Effector CD4-positive, alpha-beta T cell (primary cell): ENCODE measurements at places on chromosomes 6 and 20.

GRCh38 chr6:21985904-21986303 is 310.9 kb downstream of the PRL start:
- no peak for DNase-seq

GRCh38 chr20:2706688-2707352 is 14.2 kb downstream of the EBF4 start:
- DNase-seq, result no peak

- DNase-seq, result no peak
Observed at GRCh38 chr20:54525916-54526590, 50.7 kb downstream of the DOK5 start.

GRCh38 chr6:134020071-134020470 is 32.4 kb downstream of the SLC2A12 start:
- no peak for DNase-seq

DNA sequence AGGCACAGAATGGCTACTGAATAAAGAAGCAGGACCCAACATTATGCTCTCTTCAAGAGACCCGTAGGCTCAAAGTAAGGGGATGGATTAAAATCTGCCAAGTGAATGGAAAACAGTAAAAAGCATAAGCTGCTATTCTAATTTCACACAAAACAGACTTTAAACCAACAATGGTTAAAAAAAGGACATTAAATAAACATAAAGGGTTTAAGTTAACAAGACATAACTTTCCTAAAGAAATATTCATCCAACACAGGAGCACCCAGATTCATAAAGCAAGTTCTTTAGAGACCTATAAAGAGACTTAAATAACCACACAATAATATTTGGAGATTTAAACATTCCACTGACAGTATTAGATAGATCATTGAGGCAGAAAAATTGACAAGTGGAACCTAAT is 624.5 kb downstream of the RFPL4B start:
- DNase-seq, result no peak

GRCh38 chr6:122484760-122485159 is 13.2 kb upstream of the SERINC1 start:
- no peak for DNase-seq

DNA sequence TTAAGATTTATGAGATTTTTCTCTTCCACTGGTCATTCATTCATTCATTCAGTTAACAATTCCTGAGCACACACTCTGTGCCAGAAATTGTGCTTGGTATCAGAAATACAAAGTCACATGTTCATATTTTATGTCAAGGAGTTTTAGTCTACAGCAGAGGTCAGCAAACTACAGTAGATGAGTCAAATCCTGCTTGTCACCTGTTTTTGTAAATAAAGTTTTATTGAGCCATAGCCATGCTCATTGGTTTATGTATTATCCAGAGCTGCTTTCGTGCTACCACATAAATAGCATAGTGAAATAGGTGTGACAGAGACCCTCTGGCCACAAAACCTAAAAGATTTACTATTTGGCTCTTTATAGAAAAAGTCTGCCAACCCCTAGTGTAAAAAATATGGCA is 46.8 kb downstream of the THEMIS start:
- no peak for DNase-seq

DNA sequence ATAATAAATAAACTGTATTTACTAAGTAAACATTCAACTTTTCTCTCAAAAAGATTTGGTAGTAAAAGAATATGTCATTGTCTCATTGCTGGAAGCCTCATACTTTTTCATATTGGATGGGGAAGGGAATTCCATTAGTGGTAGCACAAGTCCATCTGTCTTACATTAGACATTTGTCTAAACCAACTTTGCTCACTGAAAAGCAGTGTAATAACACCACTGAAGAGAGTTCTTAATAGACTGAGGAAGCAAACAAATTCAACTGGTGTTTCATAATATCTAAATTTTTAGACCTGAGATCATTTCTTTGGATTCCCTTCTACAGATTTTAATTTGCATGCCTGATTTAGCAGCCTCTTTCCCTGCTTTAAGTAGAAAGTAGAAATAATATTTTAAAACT is 62.7 kb downstream of the PLCB1 start:
- no peak for DNase-seq

- no peak for DNase-seq
Observed at GRCh38 chr6:144063246-144063743, 32.1 kb downstream of the SF3B5 start.

GRCh38 chr6:159899994-159900745 is 9.4 kb downstream of the MAS1 start:
- no peak for DNase-seq

DNA sequence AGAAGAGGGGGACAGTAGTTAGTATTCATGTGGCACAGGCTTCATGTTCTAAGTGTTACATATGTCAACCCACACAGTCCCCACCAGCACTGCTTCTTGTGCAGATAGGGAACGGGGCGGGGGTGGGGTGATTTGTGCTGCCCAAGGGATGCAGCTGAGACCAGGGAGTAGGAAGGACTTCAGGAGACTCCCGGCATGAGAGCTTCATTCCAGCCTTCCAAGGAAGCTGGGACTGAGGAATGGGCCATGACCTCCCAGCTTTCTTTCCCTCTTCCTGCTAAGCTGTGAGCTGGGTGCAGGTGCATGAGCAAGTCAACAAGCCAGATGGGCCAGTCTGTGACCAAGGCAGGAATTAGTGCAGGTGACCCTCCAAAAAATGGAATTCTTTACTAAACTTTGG is 9.2 kb downstream of the BEND3 start:
- DNase-seq, result no peak

DNA sequence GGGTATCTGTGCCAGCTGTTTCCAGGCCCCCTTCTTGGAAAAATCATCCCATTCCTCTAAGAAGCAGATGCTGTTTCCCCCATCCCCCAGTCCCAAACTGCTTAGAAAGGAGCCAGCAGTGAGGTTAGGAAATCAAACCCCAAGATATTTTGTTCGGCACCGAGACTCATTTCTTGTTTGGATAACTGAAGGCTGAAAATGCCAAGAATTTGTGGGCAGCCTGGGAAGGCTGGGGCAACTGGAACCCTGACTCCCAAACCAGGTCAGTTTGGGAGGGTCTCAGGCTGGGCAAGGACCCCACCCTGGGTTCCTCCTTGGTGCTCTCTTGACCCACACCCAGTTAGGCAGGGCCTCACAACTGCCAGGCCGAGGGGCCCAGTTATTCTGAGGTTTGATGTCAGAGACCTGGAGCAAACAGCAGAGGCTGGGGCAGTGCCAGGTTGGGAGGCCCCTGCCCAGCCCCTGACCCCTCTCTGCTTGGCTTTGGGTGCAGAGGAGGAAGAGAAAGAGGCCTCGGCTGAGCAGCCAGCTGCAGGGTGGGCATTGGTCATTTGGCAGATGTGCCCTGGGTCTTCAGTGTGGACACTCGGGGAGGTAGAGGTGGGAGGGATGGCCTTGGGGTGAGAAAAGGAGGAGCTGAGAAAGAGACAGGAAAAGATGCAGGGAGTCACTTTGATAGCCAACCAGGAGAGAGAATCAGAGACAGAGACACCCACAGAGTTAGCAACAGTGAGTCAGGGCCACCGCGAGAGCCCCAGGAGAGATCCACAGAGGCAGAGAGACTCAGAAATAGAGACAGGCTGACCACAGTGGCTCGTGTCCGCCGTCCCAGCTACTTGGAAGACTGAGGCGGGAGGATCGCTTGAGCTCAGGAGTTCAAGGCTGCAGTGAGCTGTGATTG is 5.0 kb downstream of the ANGPT4 start:
- DNase-seq, result no peak

DNA sequence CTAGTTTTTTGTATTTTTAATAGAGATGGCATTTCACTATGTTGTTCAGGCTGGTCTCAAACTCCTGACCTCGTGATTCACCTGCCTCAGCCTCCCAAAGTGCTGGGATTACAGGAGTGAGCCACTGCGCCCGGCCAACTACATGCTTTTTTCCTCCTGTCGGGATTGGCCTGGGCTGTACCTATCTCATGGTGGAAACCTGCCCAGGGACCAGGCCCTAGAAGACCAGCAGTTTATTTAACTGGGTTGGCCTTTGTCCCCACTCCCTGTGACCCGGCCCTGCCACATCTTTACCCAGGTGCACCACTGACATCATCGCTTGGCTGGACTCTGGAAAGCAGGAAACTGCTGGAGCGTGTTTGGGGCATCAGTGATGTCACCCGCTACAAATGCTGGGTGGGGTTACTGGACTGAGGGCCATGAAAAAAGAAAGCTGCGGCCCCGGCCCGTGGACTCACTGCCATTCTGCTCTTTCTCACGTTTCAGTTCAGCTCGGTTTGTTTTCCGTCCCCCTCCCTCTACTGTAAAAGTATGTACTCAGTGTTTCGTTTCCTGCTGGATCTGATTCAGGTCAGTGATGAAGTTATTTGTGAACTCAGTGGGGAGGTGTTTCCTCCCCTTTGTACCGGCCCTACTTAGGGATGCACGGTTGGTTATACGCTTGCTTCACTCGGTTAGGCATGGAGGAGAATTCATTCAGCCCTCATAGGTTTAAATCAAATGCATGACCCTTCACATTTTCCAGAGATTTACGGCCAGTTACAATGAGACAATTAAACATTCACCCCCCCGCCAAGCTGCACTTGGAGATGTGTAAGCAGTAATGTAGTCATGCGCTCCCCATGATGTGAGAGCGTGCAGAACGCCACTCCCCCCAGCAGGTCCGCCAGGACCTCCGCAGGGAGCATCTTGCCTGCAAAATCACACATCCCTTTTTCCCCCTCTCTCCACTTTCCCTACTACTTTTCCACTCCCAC is 179.3 kb downstream of the MTHFD1L start:
- no peak for DNase-seq

GRCh38 chr6:46000905-46001304 is 14.8 kb downstream of the CLIC5 start:
- no peak for DNase-seq

DNA sequence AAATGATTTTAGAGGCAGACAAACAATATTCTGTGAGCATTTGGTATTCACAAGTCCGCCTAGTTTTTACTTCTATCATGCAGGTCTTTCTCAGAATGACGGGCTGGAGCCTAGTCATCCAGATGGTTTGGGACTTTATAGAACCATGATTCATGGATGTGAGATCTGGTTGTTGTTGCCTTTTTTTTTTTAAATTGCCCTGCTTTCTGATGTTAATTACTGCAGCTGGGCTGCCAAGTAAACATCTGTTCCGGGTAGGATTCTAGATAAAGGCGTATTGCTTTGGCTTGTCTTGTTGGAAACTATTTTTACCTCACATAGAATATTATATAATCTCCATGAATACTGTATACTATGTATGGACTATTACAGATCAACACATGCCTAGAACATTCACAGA is 58.1 kb downstream of the RNF217 start:
- DNase-seq, result no peak

DNA sequence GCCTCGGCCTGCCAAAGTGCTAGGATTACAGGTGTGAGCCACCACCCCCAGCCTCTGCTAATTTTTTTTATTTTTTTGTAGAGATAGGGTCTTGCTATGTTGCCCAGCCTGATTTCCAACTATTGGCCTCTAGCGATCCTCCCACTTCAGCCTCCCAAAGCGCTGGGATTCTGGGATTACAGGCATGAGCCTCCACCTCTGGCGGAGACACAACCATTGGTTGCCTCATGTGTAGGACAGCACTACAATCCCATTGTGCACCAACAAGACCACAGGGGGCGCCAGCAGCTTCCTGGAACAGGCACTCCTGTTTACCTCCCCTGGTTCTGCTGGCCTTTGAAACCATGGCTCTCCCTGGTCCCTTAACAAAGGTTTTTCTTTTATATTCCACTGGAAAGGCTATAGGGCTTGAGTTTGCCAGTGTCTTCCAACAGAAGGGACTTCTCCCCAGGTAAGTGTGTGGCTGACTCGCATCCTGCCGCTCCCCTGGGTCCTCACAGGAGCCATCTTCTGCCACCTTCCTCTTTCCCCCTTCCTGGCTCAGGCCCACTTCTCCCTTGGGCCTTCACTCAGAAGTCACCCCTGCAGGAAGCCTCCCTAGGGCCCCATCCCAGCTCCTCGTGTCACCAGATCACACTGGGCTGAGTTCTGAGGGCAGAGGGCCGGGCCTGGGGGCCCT is 39.2 kb upstream of the TLDC2 start:
- no peak for DNase-seq

- no peak for DNase-seq
Observed at GRCh38 chr20:62051144-62051543, 14.5 kb downstream of the TAF4 start.

DNA sequence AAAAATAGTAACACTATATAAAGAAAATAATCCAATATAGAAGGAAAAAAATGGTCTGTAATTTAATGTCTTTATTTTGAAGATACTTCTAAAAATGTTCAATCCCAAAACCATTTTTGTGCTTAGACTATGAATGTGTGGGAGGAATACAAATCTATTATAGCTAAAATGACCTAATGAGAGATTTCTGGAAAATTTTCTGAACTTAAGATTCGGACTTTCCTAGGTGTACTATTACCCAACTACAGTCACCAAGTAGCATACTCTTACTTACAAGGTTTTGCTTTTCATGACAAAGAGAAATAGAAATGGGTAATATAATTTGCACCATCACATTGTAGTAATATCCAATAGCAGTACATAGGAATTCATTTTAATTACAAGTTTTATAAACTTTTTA is 29.9 kb downstream of the MAP3K7 start:
- DNase-seq, result no peak

DNA sequence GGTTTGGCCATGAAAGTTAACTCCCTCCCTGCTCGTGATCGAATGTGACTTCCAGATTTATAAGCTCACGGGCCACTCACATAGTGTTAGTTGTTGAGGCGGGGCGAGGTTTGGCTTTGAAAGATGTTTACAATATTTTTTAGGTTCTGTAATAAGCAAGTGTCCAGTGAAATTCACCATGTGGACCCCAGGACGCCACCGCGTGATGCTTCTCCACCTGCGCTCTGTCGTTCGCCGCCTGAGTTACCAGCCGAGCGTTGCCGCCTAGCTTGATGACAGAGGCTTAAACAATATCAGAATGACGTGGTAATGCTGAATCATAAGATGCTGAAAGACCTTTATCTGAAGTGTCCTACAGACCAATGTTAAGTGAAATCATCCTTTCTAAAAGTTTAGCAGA is 241.0 kb downstream of the MYLK4 start:
- no peak for DNase-seq

DNA sequence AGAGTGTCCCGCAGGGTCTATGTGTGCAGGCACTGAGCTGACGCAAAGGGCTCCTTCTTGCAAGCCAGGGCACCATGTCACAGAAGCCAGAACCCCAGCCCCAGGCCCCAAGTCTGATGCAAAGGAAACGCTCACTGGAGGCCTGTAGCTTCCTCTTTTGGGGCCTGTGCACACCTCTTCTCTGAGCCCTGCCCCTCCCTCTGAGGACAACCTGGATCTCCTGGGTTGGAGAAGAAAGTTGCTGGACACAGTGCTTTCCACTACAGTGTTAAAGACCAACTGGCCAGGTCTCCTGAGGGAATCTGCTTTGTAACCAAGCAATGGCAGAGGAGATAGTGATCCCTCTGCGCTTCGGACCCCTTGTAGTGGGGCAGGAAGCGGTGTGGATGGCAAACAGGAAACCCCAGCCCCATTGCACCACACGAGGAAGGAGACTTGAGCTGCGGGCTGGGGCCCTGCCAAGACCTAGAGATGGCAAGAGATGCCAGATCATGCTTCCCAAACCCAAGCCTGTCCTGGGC is 90.0 kb downstream of the PRND start:
- DNase-seq, result peak; percentile 51

GRCh38 chr20:31705191-31705590 is 17.5 kb downstream of the BCL2L1 start:
- DNase-seq, result no peak

- DNase-seq, result no peak
Observed at GRCh38 chr6:140002396-140003022, 628.1 kb upstream of the CITED2 start.
